ENCODE measurements at places on chromosomes 3 and 15. TPM values are rescaled to one million over a fixed set of nuclear protein-coding genes. Genes with fewer than 3 reads are reported as not detected.

Gene ATP8B4
- 0.15 TPM for polyA plus RNA-seq

Gene SOX2
- polyA plus RNA-seq: not detected

Gene TM4SF4
- polyA plus RNA-seq: not detected

Gene UBA7
- polyA plus RNA-seq: 10.4 TPM

Gene MORC1
- polyA plus RNA-seq: not detected

Gene ATP1B3
- 345 TPM for polyA plus RNA-seq

Gene ILDR1
- polyA plus RNA-seq: 0.06 TPM

Gene TF
- 0.30 TPM for polyA plus RNA-seq

Gene STXBP5L
- not detected for polyA plus RNA-seq

Gene FAM3D
- polyA plus RNA-seq: not detected

Gene C3orf22
- polyA plus RNA-seq: not detected

Gene GABRR3
- not detected for polyA plus RNA-seq

Gene RASL12
- not detected for polyA plus RNA-seq

Gene HIGD2B
- polyA plus RNA-seq: not detected

Gene MYO5C
- polyA plus RNA-seq: 0.19 TPM

Gene SEMA6D
- 0.67 TPM for polyA plus RNA-seq

Gene MYNN
- polyA plus RNA-seq: 11.2 TPM

Gene TMC3
- polyA plus RNA-seq: not detected

Gene CCDC54
- not detected for polyA plus RNA-seq

Gene TRA2B
- polyA plus RNA-seq: 132 TPM

Gene UTS2B
- not detected for polyA plus RNA-seq

Gene HDDC3
- polyA plus RNA-seq: 10.6 TPM

Gene SEMA7A
- polyA plus RNA-seq: 15.5 TPM

Gene DOCK3
- 0.28 TPM for polyA plus RNA-seq

Data from keratinocyte (primary cell).